Effector memory CD8-positive, alpha-beta T cell (primary cell): ENCODE measurements at places on chromosomes 13 and 19.

- DNase-seq, result no peak
Measured at GRCh38 chr19:9729162-9729561, 39.4 kb downstream of the ZNF846 start.

GRCh38 chr13:100625447-100625846 is 36.9 kb upstream of the GGACT start:
- DNase-seq, result no peak

- no peak for DNase-seq
Measured at GRCh38 chr19:18660051-18660910, 23.2 kb upstream of the CRTC1 start.

GRCh38 chr13:98020271-98020670 is 66.8 kb downstream of the IPO5 start:
- no peak for DNase-seq

GRCh38 chr13:114015969-114016295 is 42.1 kb upstream of the C13orf46 start:
- no peak for DNase-seq

DNA sequence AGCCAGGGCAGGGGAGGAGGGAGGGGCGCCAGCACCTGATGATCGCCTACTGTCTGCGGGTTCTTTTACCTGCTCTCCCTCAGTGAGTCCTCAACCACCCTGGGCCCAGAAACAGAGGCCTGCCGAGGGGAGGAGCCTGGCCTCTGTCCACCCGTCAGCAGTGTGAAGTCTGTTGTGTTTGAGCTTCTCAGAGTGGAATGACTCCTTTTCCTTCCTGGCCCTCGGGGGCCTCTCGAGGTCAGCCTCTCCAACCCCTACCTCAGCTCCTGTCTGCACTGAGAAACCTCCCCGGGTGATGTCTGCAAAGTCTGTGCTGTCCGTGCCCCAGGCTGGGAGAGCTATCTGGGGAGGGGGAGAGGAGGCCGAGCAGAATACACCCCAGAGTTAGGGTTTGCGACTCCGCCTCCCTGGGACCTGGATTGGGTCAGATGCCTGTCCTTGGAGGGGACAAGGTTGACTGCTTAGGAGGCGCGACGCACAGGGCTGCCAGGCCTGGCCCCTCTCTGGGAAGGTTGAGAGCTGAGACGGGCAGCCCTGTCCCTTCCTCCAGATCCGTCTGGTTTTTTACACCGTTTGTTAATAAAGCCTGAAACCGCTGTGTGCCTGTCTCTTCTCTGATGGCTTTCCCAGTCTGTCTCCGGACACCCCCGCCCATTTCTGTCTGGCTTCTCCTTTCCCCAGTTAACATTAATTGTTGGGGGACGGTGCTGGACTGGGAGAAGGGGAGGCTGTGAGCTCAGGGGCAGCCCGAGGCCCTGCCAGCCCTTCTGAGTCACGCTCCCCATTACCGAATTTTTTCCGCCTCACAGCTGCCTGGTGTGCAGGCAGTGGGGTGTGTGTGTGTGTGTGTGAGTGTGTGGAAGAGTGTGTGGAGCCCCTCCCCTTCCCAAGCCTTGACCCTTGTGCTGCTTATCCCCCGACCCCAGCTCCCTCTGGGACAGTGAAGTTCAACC is 989 bp upstream of the SSC5D start:
- DNase-seq, result no peak

DNA sequence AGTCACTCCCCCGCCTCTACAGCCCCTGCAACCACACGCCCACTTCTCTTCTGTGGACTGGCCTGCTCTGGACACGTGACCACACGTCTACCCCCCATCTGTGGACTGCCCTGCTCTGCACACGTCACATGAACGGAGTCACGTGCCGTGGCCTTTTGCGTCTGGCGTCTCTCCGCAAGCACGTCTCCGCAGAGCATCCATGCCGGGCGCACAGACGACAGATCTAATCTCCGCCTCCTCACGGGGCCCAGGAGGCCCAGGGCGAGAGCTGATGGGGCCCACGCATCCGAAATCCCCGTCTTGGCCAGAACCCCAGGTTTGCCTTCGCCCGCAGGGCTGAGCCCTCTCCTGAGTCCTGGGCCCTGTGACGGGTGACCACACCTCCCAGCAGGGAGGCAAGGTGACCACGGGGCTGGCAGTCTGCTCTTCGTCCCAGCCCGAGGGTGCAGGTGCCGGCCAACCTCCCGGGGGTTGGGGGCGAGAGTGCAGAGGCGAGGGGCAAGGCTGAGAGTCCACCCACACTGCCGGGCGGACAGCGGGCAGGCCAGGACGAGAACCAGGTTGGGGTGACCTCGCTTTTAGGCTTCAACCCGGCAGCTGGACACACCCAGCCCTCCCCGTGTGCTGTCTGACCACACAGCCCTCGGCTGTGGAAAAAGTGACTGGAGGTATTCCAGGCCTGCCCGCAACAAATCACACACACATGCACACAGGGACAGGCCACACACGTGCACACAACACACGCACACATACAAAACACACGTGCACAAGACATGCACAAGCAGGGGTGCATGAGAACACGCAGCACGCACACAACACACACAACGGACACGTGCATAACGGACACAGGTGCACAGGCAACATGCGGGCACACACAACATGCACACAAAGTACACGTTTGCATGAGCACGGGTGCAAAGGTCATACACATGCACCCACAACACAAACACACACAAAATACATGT is 3.9 kb downstream of the SBNO2 start:
- DNase-seq, result no peak

GRCh38 chr19:17183271-17183761 is 31.8 kb upstream of the USE1 start:
- peak; percentile 19 for DNase-seq

DNA sequence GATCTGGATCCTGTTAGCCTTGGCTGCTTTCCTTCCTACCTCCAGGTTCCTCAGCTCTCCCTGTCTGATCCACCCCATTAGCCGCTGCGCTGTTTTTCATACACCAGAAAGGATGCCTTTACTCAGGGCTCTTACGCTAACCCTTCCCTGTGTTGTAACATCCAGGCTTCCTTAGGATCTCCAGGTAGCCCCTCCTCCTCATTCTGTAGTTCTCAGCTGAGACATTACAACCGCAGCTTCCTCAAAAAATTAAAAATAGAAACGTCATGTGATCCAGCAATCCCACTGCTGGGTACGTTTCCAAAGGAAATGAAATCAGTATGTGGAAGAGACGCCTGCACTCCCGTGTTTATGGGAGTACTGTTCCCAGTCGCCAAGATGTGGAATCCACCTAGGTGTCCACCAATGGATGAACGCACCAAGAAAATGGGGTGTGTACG is 18.4 kb upstream of the MYADM start:
- DNase-seq, result no peak

GRCh38 chr19:3365093-3365835 is 1.1 kb upstream of the NFIC start:
- no peak for DNase-seq

DNA sequence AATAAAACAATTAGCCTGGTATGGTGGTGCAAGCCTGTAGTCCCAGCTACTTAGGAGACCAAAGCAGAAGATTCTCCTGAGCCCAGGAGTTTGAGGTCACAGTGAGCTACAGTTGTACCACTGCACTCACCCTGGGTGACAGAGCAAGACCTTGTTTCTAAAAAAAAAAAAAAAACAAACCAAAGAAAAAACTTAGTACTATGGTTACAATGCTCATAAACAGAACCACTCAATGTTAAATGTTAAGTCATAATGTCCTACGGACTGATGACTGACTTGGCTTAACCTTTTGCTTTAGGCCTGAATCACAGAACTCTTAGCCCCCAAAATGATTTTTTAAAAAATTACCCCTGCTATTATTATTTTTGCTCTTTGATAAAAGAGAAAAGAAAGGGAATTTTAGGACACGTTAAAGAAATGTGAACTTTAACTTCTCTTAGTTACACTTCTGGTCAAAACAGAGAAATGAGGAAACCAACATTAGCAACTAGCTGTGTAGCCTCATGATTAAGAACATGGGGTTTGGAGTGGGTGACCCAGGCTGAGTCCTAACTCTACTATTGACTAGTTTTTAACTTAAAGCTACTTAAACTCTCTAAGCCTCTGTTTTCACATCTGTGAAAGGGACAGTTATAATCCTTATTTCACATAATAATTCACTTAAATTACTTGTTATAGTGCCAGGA is 13.7 kb upstream of the ELF1 start:
- no peak for DNase-seq

DNA sequence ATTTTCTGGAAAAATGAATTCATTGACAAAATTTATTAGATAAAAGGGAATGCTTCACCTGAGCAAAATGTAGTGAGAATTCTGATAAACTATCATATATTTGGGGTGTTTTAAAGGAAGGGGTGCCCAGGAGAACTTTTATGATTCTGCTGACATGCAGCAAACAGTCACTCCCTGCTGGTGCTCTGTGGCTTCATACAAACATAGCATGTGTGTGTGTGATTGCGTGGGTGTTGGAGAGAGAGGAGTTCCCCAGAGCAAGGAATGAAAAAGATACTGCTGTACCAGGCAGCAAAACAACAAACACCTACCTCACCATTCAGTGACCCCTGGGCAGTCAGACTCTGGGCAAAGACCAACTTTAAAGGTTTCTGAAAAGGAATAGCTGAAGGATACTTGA is 546.7 kb downstream of the RFC3 start:
- no peak for DNase-seq

DNA sequence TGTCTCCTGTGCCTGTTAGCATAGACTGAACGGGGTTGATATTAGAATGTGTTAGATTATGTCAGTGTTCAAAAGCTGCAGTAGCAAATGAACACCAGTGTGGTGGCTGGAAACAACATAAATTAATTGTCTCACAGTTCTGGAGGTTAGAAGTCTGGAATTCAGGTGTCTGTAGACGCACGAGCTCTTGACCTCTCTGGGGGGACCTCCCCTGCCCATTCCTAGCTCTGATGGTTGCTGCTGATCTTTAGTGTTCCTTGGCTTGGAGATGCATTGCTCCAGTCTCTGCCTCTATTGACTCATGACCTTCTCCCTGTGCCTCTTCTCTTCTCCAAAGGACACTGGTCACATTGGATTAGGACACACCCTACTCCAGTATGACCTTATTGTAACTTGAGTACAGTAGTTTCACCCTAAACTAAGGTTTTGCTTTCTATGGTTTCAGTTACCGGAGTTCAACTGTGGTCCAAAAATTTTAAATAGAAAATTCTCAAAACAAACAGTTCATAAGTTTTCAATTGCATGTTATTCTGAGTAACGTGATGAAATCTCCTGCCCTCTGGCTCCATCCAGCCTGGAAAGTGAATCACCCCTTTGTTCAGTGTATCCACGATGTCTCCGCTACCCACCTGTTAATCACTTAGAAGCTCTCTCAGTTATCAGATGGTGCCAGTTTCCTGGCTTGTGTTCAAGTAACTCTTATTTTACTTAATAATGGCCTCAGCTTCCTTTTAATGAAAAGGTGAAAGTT is 273.2 kb downstream of the MYO16 start:
- no peak for DNase-seq

DNA sequence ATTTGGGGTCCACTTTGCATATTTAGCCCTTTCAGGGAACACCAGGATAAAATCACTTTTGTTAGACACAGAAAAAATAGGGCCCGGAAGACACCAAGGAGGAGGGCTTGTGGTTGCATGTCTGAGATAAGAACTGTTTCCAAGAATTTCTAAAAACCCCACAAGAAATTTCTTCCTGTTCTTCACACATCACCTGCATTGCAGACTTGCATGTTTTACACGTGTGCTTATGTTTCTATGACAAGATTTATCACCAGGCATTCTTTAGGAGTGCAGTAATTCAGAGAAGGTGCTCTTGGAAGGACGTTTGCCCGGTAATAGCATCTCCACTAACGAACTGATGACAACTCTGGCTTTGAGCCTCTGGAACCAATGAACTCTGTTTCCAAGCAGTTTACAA is 7.1 kb upstream of the ACTL9 start:
- DNase-seq, result no peak

- DNase-seq, result no peak
Measured at GRCh38 chr19:33201886-33202545, 7.9 kb downstream of the LRP3 start.

GRCh38 chr13:44719857-44720671 is 143.9 kb upstream of the TSC22D1 start:
- DNase-seq, result no peak

DNA sequence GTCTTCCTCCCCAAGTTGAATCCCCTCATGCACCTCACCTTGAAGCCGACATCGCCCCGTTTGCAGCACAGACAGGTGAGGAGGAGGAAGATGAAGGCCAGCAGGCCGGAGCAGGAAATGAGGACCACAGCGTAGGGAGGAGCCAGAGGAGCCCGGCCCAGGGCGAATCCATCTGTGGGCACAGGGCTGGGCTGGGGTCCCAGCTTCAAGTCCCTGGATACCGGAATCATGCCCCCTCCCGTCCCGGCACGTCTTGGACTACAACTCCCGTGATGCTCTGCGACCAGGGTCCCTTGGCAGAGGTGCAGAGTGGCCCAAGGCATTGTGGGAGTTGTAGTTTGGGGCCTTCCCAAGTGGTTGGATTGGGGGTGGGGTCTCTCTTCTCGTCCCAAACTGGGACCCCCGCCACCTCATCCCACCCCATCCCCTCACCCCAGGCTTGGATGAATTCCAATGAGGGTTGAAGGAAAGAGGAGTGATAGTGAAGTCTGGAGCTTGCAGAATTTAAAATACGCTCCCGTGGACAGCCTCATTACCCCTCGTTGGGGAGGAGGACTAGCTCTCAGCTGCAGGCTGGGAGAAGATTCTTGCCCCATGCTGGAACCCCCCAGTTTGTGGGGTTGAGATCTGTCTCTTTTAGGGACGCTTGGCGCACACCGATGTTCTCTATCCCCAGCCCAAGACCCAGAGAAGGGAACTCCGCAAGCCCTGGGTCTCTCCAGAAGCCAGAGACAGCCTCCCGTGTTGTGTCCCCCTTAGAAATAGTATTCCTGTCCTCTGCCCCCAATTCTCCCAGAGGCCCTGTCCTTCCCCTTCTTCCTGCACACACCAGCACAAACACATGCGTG is 990 bp downstream of the LMTK3 start:
- peak; percentile 70 for DNase-seq

DNA sequence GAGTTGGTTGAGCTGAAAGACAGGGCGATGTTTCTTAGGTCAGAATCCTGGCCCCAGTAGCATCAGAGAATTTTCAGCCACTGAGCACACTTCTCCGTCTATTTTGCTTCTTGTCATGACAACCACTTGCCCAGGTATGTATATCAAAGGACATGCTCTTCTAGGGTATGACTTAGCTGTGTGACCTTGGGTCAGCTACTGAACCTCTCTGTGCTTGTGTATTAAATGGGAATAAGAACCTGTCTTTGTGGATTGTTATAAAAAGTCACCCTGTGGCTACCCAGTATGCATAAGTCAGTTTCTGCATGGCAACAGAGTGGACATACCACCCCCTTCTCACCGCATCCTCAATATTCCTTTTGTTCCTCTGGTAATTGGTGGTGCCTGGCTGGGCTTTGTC is 26.1 kb downstream of the MBD3L1 start:
- no peak for DNase-seq

- peak; percentile 74 for DNase-seq
Measured at GRCh38 chr19:4369109-4369887, 25.9 kb downstream of the MPND start.
